Esophagus squamous epithelium (tissue), 5 donors: ENCODE measurements at places on chromosomes 1 and 21.

GRCh38 chr1:172824209-172824608 lies 165.3 kb downstream of the FASLG start:
- no peak for DNase-seq

DNA sequence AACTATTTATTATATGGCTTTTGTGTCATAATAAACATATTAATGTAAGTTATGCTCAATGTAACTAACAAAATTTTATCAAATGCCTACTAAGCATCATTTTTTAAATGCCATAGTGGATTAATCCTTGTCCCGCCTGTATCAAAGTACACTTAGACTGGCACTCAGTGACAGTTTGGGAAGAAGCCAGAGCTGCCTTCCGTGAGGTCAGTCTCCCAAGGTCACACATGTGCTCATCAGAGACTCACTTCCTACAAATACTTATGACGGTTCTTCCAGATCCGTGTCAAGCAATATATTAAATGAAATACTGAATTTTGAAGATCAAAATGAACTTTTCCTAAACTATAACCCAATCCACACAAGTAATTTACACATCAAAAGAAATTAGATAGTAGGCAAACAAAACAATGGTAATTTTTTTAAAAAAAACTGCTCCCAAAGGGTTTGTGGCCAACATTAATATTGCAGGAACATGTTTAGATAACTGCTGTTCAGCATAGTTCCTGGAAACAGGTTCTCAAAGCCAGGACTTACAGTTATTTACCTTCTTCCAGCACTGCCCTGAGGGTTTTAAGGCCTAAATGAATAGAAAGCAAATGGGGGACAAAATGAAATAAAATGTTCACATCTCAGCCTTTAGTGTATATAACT lies 27.2 kb downstream of the WLS start:
- DNase-seq, result no peak

GRCh38 chr1:24754229-24754628 lies 9.0 kb downstream of the CLIC4 start:
- DNase-seq, result no peak

GRCh38 chr1:21666576-21667320 lies 2.4 kb downstream of the RAP1GAP start:
- DNase-seq, result no peak

DNA sequence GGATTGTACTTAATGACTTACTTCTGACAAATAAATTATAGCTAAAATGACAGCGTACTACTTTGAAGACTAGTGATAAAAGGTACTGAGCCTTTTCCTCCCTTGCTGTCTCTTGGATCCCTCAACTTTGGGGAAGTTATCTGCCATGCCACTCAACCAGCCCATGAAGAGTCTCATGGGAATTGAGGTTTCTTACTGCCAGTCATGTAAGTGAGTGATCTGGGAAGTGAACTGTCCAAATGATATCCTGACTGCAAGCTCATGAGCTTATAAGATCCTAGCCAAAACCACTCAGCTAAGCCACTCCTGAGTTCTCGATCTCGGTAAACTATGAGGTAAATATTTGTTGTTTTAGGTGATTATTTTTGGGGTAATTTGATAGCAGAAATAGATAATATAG lies 247.8 kb downstream of the NCAM2 start:
- no peak for DNase-seq

DNA sequence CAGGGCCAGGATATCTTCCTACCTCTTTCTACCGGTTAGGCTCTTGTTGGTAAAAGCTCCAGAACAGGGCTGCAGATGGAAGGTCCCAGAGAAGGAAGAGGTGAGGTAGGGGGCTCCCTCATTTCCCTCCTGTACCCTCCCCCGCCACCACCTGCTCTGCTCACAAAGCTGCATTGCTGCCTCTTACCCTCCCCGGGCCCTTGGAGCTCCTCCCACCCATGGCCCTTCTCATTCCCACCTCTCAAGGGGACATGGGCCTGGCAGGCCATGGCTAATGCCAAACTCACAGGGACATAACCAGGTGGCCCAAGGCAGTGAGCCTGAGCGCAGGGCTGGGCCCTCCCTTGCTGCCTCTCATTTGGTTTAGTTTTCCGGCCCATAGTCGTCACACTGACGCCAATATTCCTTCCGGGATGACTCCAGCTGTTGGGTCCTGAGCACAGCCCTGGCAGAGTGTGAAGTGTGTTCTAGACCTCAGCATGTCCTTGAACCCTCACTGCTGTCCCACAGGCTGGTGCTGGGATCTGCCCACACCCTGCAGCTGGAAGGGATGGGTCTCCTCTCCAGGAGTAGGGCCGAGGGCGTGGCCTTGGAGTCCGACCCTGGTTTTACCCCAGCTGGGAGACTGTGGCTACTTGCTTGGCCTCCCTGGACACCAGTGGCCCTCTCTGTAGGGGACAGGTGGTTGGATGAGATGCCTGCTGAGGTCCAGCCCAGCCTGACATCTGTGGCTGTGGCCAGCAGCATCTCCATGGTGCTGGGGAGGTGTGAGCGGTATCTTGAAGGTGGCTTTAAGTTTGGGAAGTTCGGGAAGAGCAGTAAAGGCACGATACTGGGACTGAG lies 104.6 kb downstream of the ARHGEF10L start:
- no peak for DNase-seq

- no peak for DNase-seq
Measured at GRCh38 chr1:203796236-203796605, 798 bp downstream of the ZBED6 start.

DNA sequence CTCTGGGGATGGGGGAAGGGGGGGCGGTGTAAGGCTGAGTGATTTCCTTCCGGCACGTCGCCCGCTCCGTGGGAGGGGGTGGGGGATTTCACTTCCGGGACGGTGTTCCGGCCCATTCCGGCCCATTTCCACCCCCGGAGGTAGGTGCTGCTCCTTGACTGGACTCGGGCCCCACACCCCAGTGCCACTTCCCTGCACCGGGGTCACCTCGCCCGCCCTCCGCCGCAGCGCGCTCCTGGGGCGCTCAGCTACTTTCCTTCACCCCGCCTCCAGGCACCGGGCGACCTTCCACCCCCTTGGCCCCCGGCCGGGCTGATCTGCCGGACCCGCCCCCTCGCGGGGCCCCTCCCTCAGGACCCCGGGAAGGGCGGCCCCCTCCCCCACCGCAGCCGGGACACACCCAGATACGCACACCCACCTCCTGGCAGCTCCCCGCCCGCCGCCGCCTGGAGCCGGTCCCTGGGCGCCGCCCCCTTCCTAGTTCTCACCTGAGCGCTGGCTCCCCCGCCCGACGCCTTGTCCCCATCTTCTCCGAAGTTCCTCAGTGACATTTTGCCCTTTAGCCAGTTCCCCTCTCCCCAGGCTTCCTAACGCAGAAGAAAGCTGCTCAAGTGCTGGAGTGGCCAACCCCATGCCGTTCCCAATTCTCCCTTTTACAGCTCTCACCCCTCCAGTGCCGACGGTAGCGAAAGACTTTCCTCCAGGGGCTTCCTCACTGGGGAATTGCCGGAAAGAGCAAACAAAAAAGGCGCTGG lies at the start of gene ZBTB37:
ZBTB37 (plus strand) TSS at position 115 of the 755 bp plus-strand sequence. CDS start 1,846 bp downstream, outside the sequence.
- DNase-seq, result peak; percentile 78

DNA sequence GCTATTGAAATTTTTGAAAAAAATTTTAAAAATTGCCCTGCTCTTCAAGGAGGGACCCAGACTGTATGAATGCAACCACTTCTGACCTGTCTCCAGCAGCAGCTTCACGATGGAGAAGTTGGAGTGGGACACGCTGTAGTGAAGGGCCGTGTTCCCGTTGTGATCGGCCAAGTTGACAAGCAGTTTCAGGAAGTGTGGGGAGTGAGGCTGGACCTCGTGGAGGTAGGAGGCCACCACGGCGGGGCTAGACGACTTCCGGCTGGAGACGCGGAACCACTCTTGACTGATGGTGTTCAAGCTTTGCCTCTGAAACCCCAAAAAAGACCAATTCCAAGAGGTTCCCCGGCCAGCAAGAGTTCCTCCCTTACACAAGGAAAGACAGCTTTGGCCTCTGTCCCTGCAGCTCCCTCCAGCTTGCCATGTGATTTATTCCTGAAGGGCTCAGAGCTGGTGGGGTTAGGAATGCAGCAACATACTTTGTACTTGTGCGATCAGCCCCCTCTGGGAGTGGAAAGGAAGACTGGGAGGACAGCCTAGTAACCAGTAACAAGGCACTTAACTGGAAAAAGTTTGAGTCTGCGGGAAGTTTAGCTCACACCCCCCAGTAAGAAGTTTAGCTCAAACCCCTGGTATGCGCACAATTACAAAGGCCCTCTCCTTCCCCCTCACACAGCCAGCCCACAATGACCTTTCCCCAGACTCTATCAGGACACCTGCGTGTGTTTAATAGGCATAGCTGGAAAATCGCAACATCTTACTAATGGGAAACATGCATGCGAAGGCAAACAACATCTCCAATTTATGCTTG lies 56.0 kb downstream of the KANK4 start:
- no peak for DNase-seq

DNA sequence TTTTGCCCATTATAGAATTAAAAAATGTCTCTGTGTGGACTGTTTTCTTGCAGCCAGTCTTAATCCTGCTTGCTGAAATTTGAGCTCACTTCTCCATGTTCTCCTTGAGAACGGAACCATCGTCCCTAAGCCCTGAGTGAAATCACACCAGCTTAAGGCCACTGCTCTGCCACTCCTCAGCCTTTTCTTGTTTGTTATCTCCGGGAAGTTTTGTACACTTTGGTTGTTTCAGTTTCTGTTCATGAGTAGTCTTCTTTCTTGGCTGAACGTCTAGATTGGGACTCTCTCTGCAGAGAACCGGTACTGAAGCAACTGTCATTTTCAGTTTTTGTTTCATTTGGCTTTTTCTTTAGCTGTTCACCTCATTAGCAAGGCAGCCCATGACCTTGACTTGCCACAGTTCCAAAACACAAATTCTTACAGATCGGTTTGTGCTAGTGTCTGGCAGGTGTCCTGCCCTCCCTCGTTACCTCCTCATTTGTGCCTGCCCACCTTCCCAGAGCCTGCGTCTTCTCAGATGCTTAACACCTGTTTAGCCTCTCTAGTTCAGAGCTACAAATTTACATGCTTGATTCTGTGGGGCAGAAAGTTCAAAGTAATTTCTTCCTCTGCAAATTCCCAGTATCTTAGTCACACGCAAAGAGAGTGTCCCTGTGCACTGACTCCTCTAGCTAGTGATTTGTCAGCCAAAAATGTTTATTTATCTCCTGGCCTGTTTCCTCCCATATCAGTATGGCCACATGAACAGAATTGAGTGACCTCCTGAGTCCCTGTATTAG lies 12.4 kb downstream of the PSEN2 start:
- no peak for DNase-seq

- DNase-seq, result no peak
Measured at GRCh38 chr1:20699558-20699957, 18.2 kb downstream of the KIF17 start.

DNA sequence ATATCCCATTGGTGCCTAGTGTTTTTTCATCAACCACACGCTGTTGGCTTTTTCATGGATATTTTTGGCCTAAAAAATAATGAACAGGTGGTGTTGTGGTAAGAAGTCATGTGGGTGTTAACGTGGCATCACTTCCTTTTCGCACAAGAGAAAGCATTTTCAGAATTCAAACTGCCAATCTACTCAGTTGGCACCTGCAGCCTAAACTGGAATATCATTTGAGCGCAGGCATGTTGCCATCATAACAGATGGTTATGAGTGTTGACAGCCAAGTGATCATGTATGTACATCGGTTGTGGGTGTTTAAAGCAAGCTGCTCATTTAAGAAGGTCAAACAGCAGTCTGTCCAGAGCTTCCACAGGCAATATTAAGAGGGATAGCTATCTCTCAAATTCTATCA lies 1963.0 kb downstream of the NCAM2 start:
- DNase-seq, result no peak

- DNase-seq, result no peak
Measured at GRCh38 chr1:239814306-239814881, 277.3 kb upstream of the FMN2 start.

GRCh38 chr1:166673722-166674121 lies 165.6 kb upstream of the POGK start:
- DNase-seq, result no peak

DNA sequence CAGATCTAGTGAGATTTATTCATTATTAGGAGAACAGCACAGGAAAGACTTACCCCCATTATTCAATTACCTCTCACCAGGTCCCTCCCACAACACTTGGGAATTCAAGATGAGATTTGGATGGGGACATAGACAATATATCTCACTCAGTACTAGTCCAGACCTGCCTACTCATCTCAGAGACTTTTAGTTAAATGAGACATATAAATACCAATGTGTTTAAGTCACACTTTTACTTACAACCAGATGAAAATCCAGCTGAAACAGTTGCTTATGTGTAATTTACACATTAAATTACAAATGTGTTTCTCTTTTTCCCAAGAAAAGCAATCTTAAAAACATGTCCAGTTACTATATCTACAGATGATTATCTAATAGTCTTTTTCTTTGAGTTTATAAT lies 1145.6 kb downstream of the KCNT2 start:
- DNase-seq, result no peak

- DNase-seq, result no peak
Measured at GRCh38 chr21:37974081-37974480, 57.8 kb upstream of the KCNJ6 start.

- DNase-seq, result no peak
Measured at GRCh38 chr1:169193191-169193850, 86.8 kb downstream of the ATP1B1 start.

DNA sequence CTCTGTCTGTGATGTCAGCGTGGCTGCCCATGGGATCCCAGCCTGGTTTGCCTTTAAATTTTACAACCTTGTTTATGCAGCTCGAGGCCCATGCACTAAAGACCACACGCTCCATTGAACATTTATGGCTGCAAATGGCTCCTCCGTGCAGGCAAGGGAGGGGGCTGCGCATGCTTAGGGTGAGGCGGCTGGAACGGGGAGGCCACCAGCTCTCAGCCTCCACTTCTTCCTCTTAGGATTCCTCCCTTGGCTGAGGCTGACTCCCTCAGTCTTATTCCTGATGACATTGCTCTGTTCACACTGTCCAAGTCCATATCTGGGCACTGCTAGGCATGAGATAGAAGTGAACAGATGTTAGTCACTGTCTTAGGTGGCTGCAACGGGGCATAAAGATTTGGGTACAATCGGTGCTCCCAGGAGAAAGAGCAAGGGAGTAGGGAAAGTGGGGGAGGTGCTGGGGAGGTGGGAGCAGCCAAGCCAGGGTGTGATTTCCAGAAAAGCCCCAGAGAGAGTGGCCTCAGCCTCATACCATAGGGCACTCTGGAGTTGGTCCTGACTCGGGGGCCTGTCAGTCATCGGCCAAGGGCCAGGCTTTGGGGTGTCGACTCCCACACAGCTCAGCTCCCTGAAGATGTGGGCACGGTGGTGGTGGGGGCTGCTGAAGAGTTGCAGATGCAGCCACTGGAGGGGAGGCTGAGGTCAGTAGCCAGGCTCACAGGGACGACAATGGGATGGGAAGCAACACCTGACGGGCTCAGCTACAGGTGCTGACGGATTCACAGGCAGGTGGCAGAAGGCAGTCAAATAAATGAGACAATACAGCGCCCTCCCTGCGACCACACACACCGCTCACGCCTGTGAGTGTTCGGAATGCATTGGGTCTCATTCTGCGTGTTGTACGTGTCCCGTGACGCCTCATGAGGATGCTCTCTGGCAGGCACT lies 37.3 kb upstream of the ACTL8 start:
- no peak for DNase-seq

- DNase-seq, result no peak
Measured at GRCh38 chr1:8701794-8702471, 115.5 kb downstream of the RERE start.
